ENCODE measurements at places on chromosomes 4 and X.

DNA sequence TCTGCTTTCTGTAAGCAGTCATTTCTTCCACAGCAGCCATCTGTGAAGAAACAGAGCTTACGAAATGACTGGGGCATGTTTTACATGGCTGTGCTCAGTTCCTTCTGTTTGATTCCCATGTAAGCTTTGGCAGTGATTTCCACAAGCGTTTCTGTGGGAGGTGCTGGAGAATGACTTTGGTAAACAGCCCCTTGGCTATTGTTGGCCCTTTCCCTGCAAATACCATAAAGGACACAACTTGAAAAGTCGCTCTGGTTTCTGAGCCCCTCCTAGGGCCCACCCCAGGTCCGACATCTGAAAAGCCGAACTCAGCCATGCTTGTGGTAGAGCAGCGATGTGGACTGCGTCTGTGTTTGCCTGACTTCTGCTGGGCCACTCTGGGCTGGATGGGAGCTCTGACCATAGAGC lies 3.7 kb downstream of the LIMCH1 start:
- H3K27ac ChIP-seq, result no peak overlapping the region
- H3K27me3 ChIP-seq, result no peaks in the 10 kb centered on the region
- H3K36me3 ChIP-seq, result peaks cover 3% of the 10 kb centered on the region
- no peak overlapping the region for H3K4me3 ChIP-seq
- peaks cover 41% of the 10 kb centered on the region for H3K4me1 ChIP-seq
- DNase-seq, result no peak

DNA sequence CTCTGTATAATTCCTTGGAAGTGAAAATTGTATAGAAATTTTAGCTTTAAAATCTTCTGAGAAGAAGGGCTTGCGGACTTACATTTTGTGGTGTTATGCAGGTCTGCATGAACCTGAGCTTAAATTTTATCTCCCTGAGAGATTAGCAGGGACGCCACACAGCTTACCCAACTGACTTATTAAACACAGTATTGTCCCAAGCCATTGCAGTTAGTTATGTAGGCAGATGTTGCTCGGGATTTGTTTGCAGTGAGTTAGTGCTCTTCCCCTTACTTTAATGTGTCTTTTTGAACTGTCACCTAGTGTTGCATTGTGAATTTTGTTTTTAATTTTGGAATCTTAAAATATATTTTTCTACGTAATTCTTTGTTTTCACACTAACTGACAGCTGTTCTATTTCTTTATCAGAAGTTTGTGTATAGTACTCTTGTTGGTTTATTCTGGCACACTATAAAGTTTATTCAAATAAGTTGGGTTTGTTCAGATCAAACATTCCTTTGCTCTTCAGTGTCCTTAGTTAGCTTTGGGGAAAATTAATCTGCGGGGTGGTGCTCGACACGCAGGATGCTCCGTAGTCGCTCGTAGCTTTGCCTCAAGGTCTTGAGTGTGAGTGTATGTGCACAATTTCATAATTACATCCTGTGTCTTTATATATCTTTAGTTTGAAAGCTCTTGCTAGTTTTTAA lies 145.4 kb downstream of the STIM2 start:
- peaks cover 12% of the 10 kb centered on the region for H3K4me1 ChIP-seq
- peaks cover 12% of the 10 kb centered on the region for H3K36me3 ChIP-seq
- H3K4me3 ChIP-seq, result no peak overlapping the region
- peak overlapping the region; percentile 18 for H3K27ac ChIP-seq
- DNase-seq, result no peak
- no peaks in the 10 kb centered on the region for H3K27me3 ChIP-seq

DNA sequence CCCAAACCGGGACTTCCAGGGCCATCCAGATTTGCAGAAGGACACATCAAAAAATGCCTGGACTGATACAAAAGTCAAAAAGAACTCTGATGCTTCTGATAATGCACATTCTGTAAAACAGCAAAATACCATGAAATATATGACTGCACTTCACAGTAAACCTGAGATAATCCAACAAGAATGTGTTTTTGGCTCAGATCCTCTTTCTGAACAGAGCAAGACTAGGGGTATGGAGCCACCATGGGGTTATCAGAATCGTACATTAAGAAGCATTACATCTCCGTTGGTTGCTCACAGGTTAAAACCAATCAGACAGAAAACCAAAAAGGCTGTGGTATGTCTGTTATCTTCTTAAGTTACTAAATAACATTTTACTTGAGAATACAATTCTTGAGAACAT lies 9.2 kb downstream of the PLK4 start:
- no peak overlapping the region for H3K27ac ChIP-seq
- H3K4me3 ChIP-seq, result no peak overlapping the region
- no peaks in the 10 kb centered on the region for H3K27me3 ChIP-seq
- H3K36me3 ChIP-seq, result peaks cover 99% of the 10 kb centered on the region
- DNase-seq, result no peak

- no peaks in the 10 kb centered on the region for H3K36me3 ChIP-seq
- no peak overlapping the region for H3K27ac ChIP-seq
- DNase-seq, result no peak
- no peaks in the 10 kb centered on the region for H3K27me3 ChIP-seq
Observed at GRCh38 chrX:96453139-96453538, 231.5 kb upstream of the DIAPH2 start.

- no peak overlapping the region for H3K4me3 ChIP-seq
- DNase-seq, result no peak
- no peaks in the 10 kb centered on the region for H3K27me3 ChIP-seq
Observed at GRCh38 chrX:26558719-26559386, 342.9 kb downstream of the MAGEB5 start.

DNA sequence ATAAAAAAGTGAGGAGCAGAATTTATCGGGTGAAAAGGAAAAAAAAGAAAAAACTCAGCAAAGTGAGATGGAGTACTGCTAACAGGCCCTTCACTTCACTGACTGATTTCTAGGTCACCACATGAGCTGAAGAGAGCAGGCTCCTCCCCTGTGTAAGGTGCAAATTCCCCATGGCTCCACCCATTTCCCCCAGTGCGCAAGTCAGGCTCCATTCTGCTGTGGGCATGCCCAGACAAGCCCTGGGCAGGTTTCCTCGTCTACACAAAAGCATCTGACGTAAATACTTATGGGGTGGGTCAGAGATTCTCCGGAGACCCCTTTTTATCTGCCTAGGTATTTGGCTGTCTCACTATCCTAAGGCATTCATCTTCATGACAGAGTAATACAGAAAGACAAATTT lies 157.9 kb downstream of the MAGEB5 start:
- H3K27ac ChIP-seq, result no peak overlapping the region
- no peaks in the 10 kb centered on the region for H3K4me1 ChIP-seq
- no peaks in the 10 kb centered on the region for H3K36me3 ChIP-seq
- H3K27me3 ChIP-seq, result no peaks in the 10 kb centered on the region
- no peak overlapping the region for H3K4me3 ChIP-seq
- no peak for DNase-seq

DNA sequence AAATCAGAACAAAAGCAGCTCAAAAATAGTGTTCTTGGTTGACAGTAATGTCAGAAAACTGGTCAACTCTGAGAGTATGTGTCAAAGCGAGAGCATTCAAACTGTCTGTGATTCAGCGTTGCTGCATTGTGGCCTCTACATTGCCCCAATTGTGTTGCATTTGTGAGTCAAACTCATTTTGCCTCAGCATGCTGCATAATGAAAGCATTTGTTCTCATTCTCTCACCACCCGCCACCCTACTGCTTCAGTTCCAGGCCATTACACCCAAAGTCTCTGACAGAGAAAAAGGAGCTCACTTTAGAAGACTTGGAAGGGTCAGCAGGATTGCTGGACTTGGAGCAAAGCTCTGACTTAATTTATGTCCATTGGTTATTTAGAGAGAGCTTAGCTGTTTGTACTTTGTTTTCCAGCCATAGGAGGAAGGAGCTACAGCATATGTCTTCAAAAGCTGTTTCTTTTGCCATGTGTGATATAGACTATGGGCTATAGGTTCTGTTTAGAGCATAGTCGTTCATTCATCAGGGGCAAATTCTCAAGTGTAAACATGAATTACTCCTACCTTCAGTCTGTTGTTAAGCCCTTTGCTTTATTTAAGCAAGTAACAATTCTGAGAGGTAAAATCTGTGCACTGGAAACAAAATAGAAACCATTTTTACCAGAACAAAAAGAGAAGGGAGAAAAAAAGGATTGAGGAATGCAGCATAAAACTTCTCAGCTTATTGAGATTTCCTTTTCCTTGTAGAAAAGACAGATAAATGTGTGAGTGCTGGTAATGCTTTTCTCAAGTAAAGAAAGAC lies 153.4 kb upstream of the ANK2 start:
- no peak for DNase-seq
- H3K27me3 ChIP-seq, result no peaks in the 10 kb centered on the region
- H3K36me3 ChIP-seq, result no peaks in the 10 kb centered on the region
- no peaks in the 10 kb centered on the region for H3K4me1 ChIP-seq
- no peak overlapping the region for H3K27ac ChIP-seq
- H3K4me3 ChIP-seq, result no peak overlapping the region

- no peak overlapping the region for H3K27ac ChIP-seq
- no peaks in the 10 kb centered on the region for H3K36me3 ChIP-seq
- H3K4me3 ChIP-seq, result no peak overlapping the region
- DNase-seq, result no peak
Observed at GRCh38 chr4:2087170-2087569, 28.0 kb downstream of the NAT8L start.

GRCh38 chrX:15864023-15864422 lies 9.4 kb upstream of the AP1S2 start:
- H3K36me3 ChIP-seq, result no peaks in the 10 kb centered on the region
- no peak overlapping the region for H3K27ac ChIP-seq
- no peaks in the 10 kb centered on the region for H3K27me3 ChIP-seq
- H3K4me1 ChIP-seq, result no peaks in the 10 kb centered on the region
- H3K4me3 ChIP-seq, result no peak overlapping the region

- H3K27ac ChIP-seq, result no peak overlapping the region
- DNase-seq, result no peak
- no peak overlapping the region for H3K4me3 ChIP-seq
- no peaks in the 10 kb centered on the region for H3K4me1 ChIP-seq
- H3K27me3 ChIP-seq, result no peaks in the 10 kb centered on the region
- no peaks in the 10 kb centered on the region for H3K36me3 ChIP-seq
Observed at GRCh38 chrX:11944501-11944900, 186.5 kb downstream of the MSL3 start.

- no peak for DNase-seq
- H3K27ac ChIP-seq, result no peak overlapping the region
- H3K4me3 ChIP-seq, result no peak overlapping the region
- H3K36me3 ChIP-seq, result peaks cover 26% of the 10 kb centered on the region
Observed at GRCh38 chr4:48035952-48036351, 19.4 kb downstream of the NIPAL1 start.

DNA sequence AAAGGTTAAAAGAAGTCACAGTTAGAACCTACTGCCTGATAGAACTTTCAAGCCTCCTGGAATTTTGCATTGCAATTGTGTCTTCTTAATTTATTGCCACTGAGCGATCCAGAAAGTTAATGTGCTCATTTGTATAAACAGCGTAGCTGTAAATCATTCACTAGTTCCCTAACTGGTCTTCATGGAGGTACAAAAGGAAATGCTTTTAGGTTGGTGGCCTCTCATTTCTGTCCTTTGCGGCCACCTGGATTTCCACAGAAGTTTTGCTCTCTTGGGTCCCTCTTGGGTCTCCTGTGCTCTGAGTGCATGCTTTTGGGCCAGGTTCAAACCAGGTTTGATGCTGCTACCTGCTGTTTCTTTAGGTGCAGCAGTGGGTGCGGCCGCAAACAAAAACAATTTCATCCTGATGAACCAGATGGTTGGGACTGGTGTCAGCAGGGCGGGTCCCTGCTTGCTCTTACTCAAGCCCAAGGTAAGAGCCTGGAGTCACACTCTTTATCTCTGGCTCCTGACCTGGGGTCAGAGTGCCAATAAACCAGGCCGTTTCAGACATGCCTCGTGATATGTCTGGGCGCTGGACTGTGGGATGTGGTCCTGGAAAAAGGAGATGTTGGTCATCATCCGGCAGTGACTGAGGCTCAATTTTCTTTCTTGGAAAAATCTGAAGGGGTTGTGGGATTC lies 270.1 kb downstream of the PTTG2 start:
- peak overlapping the region; percentile 23 for H3K27ac ChIP-seq
- H3K4me3 ChIP-seq, result no peak overlapping the region
- H3K27me3 ChIP-seq, result no peaks in the 10 kb centered on the region

DNA sequence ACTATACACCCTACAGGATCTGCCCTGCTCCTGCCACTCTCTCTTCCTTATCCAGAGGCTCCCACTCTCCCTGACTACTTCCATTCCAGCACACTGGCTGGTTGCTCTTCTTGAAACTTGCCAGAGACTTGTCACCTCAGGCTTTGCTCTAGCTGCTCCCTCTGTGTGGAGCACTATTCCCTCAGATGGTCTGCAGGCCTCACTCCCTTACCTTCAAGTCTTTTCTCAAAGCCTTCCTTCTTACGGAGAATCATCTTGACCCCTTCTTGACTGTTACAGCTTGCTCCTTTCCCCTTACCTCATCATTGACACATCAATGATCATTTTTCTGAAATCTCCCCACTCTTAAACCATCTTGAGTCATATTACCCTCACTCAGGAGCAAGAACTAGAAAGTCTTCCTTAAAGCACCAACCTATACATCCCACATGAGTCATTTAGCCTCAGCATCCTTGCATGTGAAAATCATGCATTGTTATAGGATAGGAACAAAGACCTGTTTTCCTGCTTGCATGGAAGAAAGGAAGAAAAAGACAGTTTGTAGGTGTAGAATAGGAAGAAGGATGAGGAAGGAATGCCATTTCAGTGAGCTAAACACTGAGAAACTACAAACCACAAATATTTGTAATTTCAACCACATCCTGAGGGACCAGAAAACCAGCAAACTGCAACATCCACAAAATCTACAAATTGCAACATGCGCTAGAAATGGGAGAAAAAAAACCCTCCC lies 55.7 kb downstream of the ANTXR2 start:
- peaks cover 31% of the 10 kb centered on the region for H3K4me1 ChIP-seq
- no peaks in the 10 kb centered on the region for H3K27me3 ChIP-seq
- no peak overlapping the region for H3K4me3 ChIP-seq
- peaks cover 76% of the 10 kb centered on the region for H3K36me3 ChIP-seq
- peak overlapping the region; percentile 80 for H3K27ac ChIP-seq

- H3K36me3 ChIP-seq, result no peaks in the 10 kb centered on the region
- H3K27ac ChIP-seq, result no peak overlapping the region
- no peak for DNase-seq
- no peaks in the 10 kb centered on the region for H3K4me1 ChIP-seq
- no peak overlapping the region for H3K4me3 ChIP-seq
- no peaks in the 10 kb centered on the region for H3K27me3 ChIP-seq
Observed at GRCh38 chr4:143396695-143397094, 60.0 kb downstream of the GAB1 start.
